ENCODE measurements at places on chromosomes 11 and 22.
A peak's percentile ranks its signal among the peaks of the same experiment; 100 is the strongest.

GRCh38 chr11:103862802-103863174, 173.7 kb upstream of the DDI1 start:
- no peak for DNase-seq

DNA sequence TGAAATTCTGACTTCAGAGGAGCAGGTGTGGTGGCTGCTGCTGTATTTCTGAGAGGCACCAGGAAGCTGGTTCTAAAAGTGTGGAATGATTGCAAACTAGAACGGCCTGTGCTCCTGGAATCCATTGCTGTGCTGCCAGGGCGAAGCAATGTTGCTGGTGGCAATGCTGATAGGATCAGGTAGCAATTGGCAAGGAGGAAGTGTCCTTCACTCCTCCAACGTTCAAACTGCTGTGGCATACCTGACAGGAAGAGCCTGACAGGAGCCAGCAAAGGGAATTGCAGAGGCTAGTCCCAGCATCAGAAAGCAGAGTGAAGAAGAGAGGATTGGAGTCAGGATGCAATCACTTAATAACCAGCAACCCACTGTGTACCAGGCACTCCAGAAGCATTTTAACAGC, 118.2 kb downstream of the FAR1 start:
- DNase-seq: no peak

DNA sequence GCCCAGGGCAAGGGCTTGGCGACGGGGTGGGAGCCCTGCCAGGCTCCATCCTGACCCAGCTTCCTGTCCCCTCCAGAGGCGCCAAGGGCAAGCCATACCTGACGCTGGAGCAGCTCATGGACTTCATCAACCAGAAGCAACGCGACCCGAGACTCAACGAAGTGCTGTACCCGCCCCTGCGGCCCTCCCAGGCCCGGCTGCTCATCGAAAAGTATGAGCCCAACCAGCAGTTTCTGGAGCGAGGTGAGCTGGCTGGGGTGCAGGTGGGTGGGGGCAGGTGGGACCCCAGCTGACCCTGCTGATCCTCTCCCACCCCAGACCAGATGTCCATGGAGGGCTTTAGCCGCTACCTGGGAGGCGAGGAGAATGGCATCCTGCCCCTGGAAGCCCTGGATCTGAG, 5.0 kb downstream of the PLCB3 start:
- no peak for DNase-seq

GRCh38 chr11:128772814-128773213, 78.9 kb downstream of the FLI1 start:
- peak; percentile 43 for DNase-seq

- DNase-seq: no peak
Observed at GRCh38 chr11:77753230-77753629, 67.3 kb downstream of the RSF1 start.
